ENCODE measurements at places on chromosomes 2 and 18. TPM values are rescaled to one million over a fixed set of nuclear protein-coding genes. Genes with fewer than 3 reads are reported as not detected.

- DNase-seq = no peak
These were observed 54.1 kb upstream of the ODC1 start for GRCh38 chr2:10501980-10502802.

GRCh38 chr2:224645722-224646121, 60.6 kb upstream of the CUL3 start:
- DNase-seq = no peak

DNA sequence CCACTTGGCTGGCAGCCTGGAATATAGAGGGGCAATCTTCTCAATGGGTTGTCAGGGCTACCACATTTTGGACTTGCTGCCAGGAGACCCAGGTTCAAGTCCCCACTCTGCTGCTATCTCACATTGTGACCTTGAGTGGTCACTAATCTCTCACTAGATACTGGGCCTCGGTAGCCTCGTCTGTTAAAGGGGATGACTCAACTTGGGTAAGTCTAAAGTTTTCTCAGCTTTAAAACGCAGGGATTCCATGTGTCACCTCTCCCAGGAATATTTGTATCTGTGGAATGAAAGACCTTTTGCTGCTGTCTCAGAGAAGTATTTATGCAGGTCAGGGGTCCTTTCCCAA, 86.3 kb downstream of the SEMA4F start:
- no peak for DNase-seq

- DNase-seq = no peak
These were observed 20.0 kb upstream of the RNF149 start for GRCh38 chr2:101328474-101329007.

DNA sequence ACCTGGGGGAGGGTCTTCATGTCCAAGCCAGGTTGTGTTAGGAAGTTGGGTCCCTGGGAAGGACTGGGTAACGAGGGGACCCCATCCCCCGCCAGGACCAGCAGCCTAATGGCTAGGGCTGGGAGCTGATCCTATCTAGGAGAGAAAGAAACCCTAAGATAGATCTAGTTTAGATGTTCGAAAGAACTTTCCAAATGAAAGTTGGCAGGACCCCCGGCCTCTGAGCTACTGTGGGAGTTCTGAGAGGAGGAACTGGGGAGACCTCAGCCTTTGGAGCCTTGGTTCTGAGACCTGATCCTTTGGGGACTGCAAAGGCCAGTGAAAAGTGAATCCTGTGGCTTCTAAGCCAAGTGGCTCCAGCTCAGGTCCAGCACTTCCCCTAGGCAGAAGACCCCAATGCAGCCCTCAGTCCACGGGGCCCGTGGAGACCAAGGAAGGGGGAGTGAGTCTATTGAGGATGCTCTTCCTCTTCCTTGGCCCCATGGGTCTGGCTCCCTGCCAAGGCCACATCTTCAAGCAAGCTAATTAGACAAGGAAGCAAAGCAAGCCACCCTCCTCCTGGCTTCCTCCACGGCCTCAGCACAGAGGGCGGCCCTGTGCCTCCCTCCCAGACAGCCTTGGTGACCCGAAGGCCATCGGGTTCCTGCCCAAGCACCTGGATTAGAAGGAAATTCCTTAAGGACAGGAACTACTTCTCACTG, 23.5 kb downstream of the CCT7 start:
- peak; percentile 82 for DNase-seq

DNA sequence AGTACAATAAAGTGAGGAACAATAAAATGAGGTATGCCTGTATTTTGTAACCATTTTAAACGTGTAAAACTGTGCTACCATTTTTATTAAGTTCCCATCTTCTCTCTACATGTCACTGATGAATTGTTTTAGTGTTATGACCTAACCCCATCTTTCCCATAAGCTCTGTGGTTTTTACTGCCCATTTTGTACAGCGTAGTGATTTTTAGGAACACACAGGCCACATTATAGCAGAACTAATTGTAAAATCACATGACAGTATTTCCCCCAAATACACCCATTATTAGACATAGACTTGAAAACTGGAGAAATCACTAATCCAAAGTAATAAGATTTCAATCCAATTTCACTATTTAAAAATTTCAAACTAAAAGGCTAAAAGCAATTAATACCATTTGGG, 130.7 kb downstream of the TMEM247 start:
- no peak for DNase-seq

GRCh38 chr2:235832941-235833340, 335.2 kb downstream of the GBX2 start:
- DNase-seq = no peak

- no peak for DNase-seq
These were observed 33.8 kb downstream of the RTP5 start for GRCh38 chr2:241903121-241904010.

DNA sequence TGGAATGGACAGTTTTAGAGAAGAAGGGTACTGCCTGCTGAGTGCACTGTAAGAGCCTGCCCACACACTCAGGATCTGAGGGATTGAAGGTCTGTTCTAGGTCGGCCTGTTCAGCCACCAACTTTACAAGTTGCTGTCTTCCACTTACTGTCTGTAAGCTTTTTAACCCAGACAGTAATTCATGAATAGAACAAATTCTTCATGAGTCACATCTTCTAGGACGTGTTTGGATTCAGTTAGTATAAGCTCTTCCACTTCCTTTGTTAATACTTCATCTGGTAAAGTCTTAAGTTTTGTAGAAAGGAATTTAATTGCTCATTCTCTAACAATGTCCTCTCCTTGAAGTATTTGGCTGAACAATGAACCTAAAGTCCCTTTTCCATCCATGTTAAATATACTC, 74.6 kb downstream of the PDE11A start:
- no peak for DNase-seq

DNA sequence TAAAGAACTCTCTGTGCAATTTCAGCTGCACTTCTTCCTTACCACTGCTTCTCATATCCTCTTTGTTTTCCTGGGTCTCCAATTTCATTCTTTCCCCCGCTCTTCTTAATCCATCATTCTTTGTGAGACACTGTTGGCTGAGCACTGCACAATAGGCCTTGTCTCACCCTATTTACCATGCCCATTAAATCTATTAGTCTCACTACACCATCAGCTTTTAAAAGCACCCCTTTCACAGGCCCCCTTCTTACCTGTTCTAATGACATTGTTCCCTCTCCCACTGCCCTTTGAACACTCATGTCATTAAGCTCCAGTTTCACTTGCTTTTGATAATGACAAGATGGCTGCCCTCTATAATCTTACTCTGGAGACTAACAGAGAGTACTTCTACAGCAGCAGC, 404.1 kb upstream of the ACVR2A start:
- DNase-seq = no peak

- DNase-seq = no peak
These were observed 41.5 kb upstream of the MC4R start for GRCh38 chr18:60413944-60414547.

- no peak for DNase-seq
These were observed 24.1 kb downstream of the ELP2 start for GRCh38 chr18:36153771-36154170.

- DNase-seq = no peak
These were observed 78.0 kb upstream of the GAREM1 start for GRCh38 chr18:32548688-32549087.

GRCh38 chr2:165660361-165660760, 133.7 kb downstream of the GALNT3 start:
- DNase-seq = no peak

- DNase-seq = no peak
These were observed 36.8 kb downstream of the DRC1 start for GRCh38 chr2:26438526-26438925.

GRCh38 chr2:239249776-239250175, 151.0 kb downstream of the HDAC4 start:
- peak; percentile 89 for DNase-seq

DNA sequence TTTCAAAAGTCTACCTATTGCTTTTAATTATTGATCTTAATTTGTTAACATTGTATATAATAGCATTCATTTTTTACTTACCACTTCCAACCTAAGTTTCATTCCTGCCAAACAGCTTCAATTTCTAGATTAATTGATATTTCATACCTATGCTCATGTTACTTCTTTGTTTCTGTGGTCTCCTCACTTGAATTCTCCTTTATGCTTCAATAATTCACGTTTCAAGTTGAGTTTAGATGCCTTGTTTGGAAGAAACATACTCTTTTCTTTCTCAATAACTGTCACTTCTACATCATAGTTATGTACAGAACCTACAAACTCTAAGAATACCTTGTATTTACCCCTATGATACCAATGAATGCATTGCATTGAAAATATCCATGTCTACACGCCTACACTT, 862.2 kb upstream of the LRATD1 start:
- no peak for DNase-seq

- no peak for DNase-seq
These were observed 25.4 kb downstream of the PDCL3 start for GRCh38 chr2:100588071-100588786.

- no peak for DNase-seq
These were observed 50.1 kb downstream of the SLC14A1 start for GRCh38 chr18:45774065-45774521.

DNA sequence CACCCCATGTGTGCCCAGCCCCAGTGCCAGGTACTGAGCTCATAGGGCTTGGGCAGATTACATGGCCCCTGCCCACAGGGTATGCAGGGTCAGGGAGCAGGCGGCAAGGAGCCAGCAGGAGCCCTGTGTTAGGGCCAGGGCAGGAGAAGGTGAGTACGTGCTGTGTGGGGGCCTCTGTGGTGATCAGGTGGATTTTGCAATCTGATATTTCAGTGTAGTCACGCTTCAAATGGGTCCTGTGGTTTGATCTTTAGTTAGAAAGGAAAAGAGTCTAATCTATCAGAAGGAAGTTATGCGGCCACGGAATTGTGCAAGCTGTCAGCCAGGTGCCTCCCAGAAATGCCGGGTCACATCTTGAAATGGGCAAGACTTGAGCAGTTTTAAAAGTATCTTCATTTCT, 13.9 kb downstream of the UBE2F start:
- DNase-seq = no peak

- no peak for DNase-seq
These were observed 124.2 kb downstream of the BCL2L11 start for GRCh38 chr2:111244864-111245263.

GRCh38 chr2:77322431-77322830, 199.7 kb downstream of the LRRTM4 start:
- DNase-seq = no peak

- no peak for DNase-seq
These were observed 73.8 kb downstream of the RPIA start for GRCh38 chr2:88765154-88765888.

DNA sequence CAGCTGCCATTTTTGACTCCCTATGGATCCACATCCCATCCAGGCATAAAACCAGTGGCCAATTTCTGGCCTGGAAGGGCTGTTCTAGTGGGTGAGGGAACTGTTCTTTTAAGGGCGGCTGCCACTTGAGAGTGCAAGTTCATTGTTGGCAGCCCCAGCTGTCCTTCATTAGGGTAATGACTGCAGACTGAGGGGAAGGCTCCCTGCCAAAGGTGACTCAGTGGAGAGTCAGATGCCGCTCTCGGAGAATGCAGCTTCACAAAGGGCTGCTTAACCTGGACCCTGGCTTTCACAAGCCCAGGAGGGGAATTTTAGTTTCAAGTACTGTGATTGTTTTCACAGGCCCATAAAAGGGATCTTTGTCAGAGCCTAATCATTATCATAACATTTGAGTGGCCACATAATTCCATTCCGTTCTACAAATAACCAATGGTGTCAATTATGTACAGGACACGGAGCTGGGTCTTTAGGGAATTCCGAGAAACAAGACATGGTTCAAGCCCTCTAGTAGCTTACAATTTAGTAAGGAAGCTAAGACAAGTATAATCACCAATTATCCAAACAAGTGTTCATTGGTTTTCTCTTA, 235.7 kb downstream of the CDCA7 start:
- DNase-seq = peak; percentile 73

DNA sequence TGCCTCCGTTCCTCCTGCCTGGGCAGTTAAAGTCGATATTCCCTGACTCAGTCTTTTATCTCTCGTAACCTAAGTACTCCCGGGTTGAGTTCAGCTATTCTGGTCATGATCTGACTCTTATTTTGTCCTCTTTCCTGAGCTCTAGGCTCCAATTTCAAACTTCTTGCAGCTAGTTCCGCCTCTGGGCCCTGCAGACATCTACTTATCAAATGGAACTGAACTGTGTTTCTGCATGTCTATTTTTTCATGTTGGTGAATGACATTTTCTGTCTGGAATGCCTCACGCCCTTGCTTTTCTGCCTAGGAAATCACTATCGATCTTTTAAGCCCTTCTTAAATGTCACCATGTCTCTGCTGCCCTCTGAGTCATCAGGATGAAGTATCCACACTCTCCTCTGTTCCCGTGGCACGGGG, 101.5 kb downstream of the VAPA start:
- DNase-seq = no peak

GRCh38 chr2:173386021-173386737, 31.5 kb downstream of the CDCA7 start:
- no peak for DNase-seq

DNA sequence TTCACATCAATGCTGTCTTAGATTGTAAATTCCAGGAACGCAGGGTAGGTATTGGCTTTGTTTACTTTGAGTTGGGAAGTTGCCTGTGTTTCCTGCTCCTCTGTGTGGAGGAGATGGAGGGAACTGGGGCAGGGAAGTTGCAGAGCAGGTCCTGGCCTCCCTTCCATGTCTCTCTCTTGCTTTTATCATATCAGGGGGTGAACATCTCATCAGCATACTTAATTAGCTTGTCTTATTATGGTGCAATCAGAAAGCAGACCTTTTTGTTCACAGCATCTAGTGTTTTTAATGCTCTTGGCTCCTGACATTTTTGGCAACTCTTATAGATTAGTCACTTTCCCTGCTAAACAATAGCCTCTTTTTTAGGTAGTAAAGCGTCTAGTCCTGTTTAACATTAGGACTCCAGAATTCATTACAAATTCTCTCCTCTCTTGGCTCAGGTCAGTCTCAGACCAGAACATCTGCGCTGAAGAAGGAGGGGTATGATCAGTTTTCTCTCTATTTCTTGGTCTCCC, 11.5 kb upstream of the DIPK1C start:
- no peak for DNase-seq

DNA sequence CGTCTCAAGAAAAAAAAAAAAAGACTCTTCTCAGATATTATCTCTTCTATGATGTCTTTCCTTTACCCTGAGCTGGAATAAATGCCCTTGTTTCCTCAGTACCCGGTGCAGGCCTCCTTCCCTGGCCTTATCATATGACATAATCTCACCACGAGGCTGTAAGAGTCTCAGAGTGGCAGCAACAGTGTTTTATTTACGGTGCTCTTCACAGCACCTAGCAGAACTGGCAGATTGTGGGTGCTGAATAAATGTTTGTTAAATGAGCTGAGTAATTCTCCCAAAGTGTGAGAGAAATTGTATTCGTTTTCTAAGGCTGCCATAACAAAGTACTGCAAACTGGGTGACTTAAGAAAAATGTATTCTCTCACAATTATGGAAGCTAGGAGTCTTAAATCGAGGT, 82.8 kb upstream of the CD28 start:
- DNase-seq = no peak

TEX44 gene
- total RNA-seq = not detected

CFAP210 gene
- 0.11 TPM for total RNA-seq

TRAF3IP1 gene
- 11.2 TPM for total RNA-seq

CCBE1 gene
- total RNA-seq = 3.6 TPM

ANO7 gene
- total RNA-seq = 0.81 TPM

TYW5 gene
- total RNA-seq = 2.7 TPM

MAPK4 gene
- 34.1 TPM for total RNA-seq

LMAN1 gene
- total RNA-seq = 50.6 TPM

EML4 gene
- 5.6 TPM for total RNA-seq

CCDC85A gene
- 5.3 TPM for total RNA-seq

ANKRD53 gene
- total RNA-seq = 0.54 TPM

MOGAT1 gene
- 0.38 TPM for total RNA-seq

Data from Right ventricle myocardium inferior (tissue), 1 donor.